ENCODE measurements at places on chromosomes 6 and 20.
A peak's percentile ranks its signal among the peaks of the same experiment; 100 is the strongest.

DNA sequence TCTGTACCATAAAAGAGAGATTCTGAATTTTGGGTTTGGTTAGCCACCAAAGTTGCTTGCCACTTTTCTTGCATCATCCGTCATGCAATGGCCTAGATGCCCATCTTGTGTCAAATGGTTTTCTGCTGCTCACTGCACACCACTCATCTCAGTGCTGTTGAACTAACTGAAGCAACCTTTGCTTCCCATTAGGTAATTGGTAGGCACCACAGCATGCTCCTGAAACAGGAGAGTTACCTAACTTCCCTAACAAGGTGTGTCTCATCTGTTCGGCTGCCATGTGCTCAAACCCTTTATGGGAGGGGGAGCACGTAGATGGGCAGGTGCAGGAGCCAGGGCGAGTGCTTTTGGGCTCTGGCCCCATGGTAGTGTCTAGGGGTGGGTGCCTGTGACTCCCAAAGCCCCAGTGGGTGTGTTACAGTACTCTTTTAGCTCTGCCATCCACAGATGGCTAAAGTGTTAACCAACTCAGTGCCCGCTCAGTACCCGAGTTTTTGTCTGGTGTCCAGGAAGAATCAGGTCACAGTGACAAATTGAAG is 147.4 kb upstream of the SPACA1 start:
- no peak for DNase-seq

GRCh38 chr6:52454556-52454955 is 34.4 kb downstream of the EFHC1 start:
- DNase-seq, result no peak

GRCh38 chr6:118284736-118285360 is 263.2 kb upstream of the PLN start:
- no peak for DNase-seq

- no peak for DNase-seq
Measured at GRCh38 chr20:19251958-19252357, 39.5 kb downstream of the SLC24A3 start.

DNA sequence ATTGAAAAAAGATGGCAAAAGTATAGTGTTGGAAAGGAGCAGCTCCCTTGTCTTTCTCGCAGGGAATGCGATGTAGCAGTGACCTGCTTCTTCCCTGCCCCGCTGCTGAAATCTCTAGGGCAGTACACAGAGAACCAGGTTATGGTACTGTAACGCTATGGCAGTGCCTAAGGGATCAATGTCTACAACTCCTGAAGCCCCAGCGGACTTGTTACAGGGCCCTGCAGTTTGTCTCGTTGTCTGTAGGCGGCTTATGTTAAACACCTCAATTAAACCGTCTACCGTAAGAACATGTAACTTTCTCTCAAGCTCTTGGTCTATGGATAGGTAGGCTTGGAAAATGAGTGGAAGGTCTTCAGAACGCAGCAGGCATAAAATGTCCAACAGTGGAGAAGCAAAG is 44.8 kb upstream of the SLC17A4 start:
- DNase-seq, result no peak

DNA sequence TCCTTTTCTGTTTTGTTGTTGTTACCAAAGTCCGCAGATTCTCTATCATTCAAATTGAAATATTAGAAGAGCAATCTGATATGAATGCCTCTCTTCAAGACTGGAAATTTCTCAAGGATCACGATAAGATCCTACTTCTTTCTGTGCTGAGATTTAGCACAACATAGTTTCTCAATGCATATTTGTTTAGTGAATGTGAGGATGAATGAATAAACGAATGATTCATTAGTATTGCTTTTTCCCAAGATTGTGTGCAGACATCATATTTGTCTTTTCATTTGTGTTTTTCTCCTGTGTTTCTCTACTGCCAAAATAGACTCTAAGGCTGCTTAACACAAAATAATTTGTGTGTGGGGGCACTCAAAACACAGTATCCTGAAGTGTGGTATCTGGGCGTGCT is 862.7 kb upstream of the MAP3K7 start:
- DNase-seq, result no peak

- no peak for DNase-seq
Measured at GRCh38 chr6:89184344-89184743, 32.8 kb downstream of the GABRR1 start.

GRCh38 chr6:160974304-160974771 is 17.2 kb upstream of the MAP3K4 start:
- no peak for DNase-seq

DNA sequence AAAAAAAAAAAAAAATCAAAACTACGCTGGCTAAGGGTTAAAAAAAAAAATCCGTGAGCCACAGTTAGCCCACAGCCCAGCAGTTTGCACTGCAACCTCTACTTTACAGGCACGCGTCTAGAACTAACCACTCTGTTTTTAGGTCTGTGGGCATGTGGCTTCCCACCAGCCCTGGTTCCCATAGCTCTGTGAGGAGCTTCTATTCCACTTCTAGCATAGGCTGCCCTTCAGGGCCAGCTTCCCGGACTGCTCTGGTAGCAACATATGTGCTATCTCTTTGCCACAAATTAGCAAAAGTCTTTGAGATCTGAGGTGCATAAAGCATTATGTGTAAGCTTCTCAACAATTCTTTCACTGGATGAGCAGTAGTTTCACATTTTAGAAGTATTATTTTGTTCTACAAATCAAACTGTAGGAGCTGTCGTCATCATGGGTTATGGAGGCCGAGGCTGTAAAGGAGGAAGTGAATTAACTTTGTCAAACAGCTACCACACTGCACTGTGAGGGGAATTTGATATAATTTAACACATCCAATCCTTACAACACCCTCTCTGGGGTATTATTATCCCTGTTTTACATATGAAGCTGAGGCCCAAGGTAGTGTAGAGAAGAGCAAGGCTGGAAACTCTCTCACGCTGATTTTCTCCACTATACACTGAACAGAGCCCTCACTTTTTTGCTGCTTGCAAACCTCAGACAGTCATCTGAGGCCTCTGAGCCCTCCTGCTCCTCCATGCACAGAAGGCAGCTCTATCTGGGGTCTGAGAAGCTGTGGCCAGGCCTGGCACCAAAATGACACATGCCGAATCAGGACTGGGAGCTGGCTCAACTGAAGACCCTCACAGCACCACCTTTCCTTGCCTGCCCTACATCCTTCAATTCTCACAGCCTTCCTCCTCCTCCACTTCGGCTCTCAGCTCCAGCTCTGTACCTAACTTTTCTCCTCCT is 35.4 kb downstream of the MAN1A1 start:
- peak; percentile 15 for DNase-seq

DNA sequence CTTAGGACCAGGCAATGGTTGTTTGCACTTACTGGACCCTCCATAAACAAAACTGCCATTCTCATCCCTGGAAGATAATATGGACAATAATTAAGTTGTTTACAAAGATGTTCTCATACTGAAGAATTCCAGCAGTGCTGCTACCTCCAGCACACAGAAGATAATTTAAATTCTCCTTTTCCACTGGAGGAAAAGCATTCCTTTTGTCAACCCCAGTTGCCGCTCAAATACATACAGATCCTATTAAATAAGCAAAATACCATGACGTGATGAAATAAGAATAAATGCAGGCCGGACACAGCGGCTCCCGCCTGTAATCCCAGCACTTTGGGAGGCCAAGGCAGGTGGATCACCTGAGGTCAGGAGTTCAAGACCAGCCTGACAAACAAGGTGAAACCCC is 54.5 kb upstream of the IPCEF1 start:
- no peak for DNase-seq

DNA sequence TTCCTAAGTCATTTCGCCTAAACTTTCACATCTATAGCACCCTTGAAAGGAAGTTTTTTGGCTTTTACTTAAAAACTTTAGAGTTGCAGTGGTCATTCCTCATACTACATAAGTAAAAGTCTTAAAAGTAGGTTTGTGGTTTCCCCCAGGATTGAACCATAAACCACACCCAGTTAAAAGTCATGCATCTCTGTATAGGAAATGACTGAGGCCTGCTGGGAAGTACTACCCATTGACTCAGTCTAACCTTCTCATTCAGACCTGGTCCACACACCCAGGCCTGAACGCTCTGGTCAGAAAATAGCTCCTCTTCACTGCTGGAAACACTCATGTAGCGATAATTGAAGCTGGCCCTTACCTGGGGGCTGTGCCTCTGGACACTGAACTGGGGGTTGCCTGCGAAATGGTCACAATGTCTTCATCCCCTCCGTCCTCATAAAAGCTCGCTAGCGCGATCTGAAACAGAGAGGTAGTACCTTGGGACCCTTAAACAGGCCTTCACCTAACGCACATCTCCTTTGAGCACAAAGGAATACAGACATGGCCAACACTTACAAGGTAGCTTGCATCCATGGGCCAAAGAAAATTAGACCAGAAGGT is 2.6 kb downstream of the NSFL1C start:
- DNase-seq, result no peak

GRCh38 chr6:168901076-168901475 is 352.6 kb downstream of the THBS2 start:
- no peak for DNase-seq

DNA sequence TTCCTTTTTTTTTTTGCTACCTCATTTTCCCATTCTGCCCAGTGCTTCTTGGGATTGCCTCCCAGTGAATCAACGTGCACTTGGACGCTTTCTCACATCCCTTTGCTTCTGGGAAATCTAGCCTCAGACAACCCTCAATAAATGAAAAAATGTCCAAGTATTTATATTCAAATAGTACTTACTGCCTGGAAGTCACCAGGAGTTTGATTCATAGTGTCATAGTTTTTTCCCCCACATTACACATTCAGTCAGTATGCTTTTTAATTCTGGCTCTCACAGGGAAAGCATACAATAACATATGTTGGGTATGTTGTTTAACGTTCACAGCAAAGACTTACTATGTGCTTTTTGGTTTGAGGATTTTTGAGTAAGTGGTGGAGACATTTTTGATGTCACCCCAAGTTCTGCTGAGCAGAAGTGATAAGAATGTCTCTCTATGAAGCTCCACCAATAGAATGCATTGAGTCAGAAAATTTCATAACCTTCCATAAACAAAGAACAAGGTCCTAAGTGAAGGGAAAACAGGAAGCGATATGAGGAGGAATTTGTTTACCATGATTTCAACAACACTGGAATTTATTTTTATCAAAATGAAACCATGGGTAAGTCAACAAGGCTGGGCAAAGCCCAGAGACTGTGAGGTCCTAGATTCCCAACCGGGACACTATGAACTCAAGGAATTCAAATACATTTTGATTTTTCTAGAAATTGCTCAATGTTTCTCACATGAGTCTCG is 301.2 kb upstream of the BMP2 start:
- no peak for DNase-seq

- no peak for DNase-seq
Measured at GRCh38 chr20:35312318-35312717, 20.1 kb upstream of the FAM83C start.

DNA sequence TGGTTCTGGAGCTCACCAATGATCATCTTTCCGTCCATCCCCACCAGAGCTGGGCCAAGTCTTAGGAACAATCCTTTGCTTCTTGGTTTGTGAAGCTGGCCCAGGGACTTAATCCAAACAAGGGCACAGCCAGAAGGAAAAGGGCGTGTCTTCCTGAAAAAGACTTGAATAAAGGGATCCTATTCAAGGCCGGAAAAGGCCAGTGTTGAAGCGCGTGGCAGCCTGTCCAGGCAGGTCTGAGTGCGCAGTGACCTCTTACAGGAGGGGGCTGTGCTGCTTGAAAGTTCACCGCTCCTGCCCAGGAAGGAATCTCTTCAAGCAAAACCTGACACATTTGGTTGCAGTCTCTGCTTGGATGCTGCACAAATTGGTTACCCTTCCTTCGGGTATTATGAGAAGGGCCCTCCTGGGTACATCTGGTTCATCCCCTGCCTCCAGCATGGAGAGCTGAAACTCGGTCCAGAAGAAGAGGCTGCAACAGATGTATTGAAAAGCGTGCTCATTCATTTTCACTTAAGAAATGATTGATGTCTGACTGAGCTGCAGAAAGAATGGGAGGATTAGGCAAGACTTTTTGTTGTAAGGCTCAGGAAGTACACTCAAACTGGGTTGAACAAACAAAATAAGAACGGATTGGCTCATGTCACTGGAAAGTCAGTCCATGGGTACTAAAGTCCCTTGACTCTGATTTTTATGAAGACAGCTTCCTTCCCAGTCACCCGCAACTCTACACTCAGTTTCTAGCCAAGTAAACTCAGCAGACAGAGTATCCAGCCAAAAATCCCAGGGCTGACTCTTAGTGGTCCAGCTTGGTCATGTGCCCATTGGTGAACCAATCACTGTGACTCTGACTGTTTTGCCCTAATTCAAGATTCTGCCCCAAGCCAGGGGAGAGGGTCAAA is 136.3 kb downstream of the TFAP2C start:
- no peak for DNase-seq

GRCh38 chr6:168154263-168154917 is 75.4 kb upstream of the FRMD1 start:
- DNase-seq, result no peak

DNA sequence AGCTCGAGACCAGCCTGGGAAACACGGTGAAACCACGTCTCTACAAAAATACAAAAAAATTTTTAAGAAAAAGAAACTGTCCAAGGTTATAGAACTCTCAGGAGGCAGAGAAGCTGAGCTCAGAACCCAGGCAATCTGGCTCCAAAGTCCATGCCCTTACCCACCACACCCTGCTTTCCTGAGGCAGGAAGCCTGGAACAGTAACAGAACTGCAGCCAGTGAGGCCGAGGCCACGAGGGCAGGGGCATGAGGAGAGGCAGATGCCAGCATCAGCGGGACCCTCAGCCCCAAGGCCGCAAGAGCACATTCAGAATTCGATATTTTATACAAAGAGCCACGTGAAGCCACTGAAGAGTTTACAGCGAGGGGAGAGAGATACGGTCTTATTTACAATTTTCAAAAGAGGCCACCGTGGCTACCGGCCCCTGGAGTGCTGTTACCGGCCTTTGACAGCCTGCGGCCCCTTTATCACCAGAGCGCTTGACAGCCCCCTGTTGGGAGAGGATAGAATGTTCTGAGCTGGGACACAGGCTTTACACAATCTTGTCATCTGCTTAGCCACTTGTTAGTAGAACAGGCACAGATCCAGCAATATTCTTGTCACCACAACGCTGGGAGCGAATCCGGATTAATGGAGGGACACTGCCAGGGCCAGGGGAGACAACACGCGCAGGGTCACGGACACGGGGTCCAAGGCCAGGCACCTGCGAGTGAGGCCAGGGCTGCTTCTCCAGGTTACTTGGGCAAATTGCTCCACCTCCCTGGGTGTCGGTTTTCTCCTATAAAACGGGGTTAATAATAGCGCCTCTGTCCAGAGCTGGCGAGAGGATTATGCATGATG is 5.6 kb downstream of the SPATA2 start:
- DNase-seq, result no peak

- DNase-seq, result no peak
Measured at GRCh38 chr6:105460860-105461259, 58.0 kb upstream of the PREP start.

GRCh38 chr20:6698056-6698455 is 69.4 kb upstream of the BMP2 start:
- DNase-seq, result no peak

- DNase-seq, result peak; percentile 87
Measured at GRCh38 chr20:64038565-64039292, 2.7 kb downstream of the C20orf204 start.

DNA sequence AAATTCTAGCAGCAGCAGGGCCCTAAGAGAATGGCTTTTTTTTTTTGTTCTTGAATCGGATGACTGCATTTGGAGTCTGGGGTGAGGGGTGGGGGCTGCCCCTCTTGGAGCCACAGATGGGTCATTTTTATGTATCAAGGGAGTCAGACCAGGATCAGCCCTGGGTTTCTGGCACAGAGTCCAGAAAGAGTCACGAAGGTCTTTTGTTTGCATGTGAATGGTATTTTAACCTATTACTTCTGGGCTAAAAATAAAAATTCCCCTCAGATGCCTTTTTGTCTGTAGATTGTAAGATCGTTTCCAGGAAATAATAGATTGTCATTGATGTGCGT is 72.5 kb downstream of the PHACTR3 start:
- DNase-seq, result no peak
